Activated CD4-positive, alpha-beta T cell treated with anti-CD3 and anti-CD28 coated beads for 36 hours (primary cell): ENCODE measurements at places on chromosomes 6 and 20. TPM values are rescaled to one million over a fixed set of nuclear protein-coding genes. Genes with fewer than 3 reads are reported as not detected.

- no peak for DNase-seq
Observed at GRCh38 chr20:34663213-34663943, 13.5 kb downstream of the PIGU start.

GRCh38 chr20:34651200-34651599 is 25.7 kb downstream of the PIGU start:
- DNase-seq: no peak

DNA sequence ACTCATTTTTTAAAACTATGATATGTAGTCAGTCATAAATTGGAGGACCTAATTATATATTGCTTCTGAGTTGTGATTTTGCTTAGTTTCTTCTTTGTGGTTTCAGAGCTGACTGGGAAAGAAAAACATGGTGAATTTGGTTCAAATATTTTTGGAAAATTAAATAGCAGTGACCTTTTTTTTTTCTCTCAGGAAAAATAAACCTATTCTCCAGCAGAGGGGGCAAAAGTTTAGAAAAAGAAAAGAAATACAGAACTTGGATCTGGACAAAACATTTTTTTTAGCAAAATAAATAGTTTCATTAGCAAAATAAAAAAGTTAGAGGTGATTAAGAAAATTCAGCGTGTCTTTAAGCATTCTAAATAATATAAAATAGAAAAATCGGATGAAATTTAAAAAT is 10.2 kb downstream of the COL10A1 start:
- DNase-seq: no peak

The WFDC10B gene
- not detected for total RNA-seq

DNA sequence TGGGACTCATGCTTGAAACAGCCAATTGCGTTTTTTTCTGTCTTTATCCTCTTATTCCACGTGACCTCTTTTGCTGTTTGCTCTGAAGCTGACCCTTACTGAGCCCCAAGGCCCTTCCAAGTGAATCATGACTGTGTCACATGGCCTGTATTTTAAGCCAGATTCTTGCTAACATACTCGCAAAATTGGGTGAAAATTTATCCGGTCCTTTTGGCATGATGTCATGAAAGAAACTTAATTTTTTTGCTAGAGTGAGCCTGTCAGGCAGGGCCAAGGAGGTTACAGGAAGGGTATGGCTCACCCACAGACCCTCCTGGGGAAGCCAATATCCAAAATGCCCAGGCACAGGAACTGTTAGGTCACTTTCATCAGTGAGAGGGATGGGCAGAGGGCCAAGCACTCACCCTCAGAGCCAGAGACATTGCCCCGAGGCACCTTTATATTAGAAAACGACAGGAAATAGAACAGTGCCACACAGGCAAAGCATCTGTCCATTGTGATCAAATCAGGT is 296.7 kb downstream of the CDH26 start:
- DNase-seq: no peak

The ADGRG6 gene
- 0.26 TPM for total RNA-seq

DNA sequence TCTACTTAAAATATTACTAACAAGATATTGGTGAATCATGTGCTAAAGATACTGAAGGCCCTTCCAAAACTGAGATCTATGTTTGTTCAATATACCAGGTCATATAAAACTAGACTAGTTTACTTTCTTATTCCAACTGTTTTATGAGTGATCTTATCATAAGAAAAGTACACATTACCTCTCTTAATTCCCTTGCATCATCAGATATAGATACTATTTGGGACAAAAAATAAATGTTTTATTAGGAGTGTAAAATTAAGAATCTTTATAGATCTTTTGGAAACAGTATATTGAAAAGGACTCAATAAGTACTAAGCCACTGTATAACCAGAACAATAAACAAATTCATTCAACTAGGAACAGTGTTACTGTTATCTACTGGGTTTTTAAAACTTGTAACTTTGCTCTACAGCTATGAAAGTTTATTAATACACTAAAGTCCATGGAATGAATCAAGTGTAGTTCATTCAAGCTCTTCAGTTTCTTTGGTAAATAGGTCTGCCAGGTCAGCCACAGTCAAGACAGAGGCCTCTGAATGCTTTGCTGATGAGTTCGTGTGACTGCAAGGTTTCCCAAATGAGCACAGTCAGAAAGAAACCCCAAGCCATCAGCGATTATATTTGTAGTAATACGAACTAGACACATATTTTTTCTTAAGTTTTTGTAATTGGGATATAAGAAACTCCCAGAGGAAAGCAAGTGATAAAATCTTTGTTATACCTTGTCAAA is 71.8 kb upstream of the FBXO30 start:
- DNase-seq: no peak

GRCh38 chr6:170244721-170245474 is 46.0 kb downstream of the DLL1 start:
- no peak for DNase-seq

The GJA1 gene
- 0.14 TPM for total RNA-seq

DNA sequence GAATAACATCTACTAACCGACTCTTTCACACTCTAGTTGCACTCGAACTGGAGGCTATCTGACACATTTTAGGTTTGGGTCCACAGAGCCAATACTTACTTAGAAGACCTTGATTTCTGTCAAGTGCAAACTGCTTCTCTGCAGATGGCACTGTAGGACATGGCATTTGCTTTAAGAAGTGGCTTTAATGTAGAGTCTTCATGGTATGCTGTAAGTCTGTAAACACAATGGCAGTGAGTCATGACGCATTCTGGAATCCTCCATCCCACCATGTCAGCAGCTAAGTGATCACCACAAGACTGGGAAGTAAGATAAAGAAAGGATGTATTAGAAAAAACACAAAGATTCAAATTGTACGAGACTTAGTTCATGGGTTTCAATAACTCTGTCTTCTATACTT is 377.0 kb upstream of the NOX3 start:
- DNase-seq: no peak

DNA sequence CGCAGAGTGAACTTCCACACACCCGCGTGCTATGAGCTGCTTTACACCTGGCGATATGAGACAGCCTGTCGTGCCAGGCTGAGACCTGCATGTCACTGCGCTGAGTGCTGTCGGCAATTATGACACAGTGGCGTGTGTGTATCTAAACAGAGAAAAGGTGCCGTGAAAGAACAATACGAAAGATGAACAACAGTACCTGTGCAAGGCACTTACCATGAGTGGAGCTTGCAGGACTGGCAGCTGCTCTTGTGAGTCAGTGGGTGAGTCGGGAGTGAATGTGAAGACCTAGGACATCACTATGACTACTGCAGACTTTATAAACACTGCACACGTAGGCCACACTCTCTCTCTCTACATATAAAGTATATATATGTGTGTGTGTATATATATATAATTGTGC is 68.5 kb upstream of the DUSP22 start:
- peak; percentile 74 for DNase-seq

- no peak for DNase-seq
Observed at GRCh38 chr6:1227935-1228753, 83.8 kb upstream of the FOXQ1 start.

DNA sequence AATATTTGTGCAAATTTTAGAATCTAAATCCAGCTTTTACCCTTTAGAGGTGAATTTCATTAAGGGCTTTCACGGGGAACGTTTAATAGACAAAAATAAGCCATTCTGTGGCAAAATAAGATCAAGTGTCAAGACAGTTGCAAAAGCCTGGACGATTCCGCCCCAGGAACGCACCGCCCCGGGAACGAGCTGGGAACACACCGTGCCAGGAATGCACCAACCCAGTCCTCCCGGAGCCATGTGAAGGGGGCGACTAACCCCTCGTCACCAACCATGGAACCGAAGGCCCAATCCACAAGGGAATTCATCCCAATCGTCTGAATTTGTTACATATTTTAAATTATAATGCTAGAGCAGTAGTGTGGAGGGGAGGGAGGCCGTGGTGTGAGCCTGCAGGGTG is 20.8 kb upstream of the TCFL5 start:
- DNase-seq: no peak

- no peak for DNase-seq
Observed at GRCh38 chr6:71252960-71253359, 35.7 kb upstream of the OGFRL1 start.

DNA sequence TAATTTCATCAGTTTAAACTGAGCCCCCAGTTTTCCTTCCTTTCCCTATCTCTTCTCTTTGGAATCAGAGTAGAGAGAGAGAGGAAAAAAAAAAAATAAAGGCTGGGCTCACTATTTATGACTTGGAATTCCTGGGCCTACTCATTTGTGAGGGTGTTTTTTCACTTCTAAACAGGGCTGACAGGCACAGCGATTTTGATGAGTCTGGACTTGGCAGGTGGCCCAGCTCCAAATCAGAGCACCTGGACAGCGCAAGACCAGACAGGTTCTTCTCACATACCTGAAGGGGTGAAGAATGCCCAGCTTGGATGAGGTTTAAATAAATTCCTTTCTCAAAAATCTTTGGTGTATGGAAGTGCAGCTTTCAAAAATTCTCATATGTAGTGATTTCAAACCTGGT is 122.2 kb downstream of the KIF13A start:
- no peak for DNase-seq

DNA sequence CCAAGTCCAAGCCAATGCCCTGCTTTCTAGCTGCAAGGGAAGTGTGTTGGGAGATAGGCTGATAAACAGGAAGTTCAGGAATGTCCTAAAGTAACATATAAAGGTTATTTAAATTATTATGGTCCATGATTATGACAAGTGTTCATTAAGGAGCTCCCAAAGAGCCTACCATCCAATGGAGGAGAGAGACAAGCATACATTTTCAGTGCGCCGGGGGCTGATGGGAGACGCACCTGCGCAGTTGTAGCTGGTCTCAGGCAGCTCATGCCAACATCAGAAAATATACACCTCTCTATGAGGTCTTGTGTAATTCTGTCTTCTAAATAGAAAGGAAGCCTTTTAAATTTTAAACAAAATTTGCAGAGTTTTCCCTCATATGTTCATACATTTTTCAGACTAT is 12.6 kb upstream of the SFT2D1 start:
- DNase-seq: no peak

- no peak for DNase-seq
Observed at GRCh38 chr20:13243826-13244376, 22.8 kb downstream of the ISM1 start.

- DNase-seq: no peak
Observed at GRCh38 chr6:69105288-69105687, 470.2 kb downstream of the ADGRB3 start.

GRCh38 chr20:49043000-49043399 is 3.1 kb upstream of the CSE1L start:
- DNase-seq: no peak

GRCh38 chr20:54680439-54680838 is 205.0 kb downstream of the DOK5 start:
- DNase-seq: no peak

DNA sequence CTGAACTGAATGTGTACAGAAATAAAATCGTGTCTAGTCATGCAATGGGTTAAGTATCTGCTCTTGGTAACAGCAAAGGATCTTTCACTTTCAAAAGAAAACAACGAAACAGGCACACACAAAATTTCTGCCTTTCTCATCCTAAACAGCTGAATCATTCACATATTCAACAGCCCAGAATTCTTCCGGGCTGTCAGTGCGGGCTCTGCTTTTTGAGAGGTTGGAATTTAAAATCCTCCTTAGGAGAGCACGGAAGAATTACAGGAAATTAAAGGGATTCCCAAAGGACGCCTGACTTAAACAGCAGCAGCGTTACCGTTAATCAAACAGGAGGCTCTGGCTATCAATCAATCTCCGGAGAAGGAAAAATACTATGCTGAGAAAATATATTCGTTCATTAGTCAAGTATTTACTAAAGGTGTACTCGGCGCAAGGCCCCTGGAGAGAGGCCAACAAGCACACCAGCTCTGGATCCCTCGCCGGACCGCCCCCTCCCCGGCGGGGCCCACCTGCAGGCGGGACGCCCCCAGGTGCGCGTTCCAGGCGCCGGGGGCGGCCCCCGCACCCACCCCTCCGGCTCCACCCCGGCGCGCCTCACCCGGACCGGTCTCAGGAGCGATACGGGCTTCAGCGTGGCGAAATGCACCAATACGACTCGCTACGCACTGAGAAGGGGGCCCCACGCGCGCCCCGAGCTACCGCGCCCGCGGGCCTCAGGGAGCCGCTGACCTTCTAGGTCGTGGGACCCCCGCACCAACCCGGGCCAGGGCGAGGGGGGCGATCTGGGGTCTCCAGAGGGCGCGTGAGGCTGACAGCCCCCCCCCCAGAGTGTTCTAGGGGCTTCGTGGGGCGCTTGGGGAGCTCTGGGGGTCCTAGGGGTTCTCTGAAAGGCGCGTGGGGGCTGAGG is 1.0 kb downstream of the NAPB start:
- DNase-seq: peak; percentile 72

The FAM83C gene
- total RNA-seq: not detected

- no peak for DNase-seq
Observed at GRCh38 chr20:16064989-16065707, 508.1 kb downstream of the KIF16B start.

The CFAP206 gene
- total RNA-seq: not detected

DNA sequence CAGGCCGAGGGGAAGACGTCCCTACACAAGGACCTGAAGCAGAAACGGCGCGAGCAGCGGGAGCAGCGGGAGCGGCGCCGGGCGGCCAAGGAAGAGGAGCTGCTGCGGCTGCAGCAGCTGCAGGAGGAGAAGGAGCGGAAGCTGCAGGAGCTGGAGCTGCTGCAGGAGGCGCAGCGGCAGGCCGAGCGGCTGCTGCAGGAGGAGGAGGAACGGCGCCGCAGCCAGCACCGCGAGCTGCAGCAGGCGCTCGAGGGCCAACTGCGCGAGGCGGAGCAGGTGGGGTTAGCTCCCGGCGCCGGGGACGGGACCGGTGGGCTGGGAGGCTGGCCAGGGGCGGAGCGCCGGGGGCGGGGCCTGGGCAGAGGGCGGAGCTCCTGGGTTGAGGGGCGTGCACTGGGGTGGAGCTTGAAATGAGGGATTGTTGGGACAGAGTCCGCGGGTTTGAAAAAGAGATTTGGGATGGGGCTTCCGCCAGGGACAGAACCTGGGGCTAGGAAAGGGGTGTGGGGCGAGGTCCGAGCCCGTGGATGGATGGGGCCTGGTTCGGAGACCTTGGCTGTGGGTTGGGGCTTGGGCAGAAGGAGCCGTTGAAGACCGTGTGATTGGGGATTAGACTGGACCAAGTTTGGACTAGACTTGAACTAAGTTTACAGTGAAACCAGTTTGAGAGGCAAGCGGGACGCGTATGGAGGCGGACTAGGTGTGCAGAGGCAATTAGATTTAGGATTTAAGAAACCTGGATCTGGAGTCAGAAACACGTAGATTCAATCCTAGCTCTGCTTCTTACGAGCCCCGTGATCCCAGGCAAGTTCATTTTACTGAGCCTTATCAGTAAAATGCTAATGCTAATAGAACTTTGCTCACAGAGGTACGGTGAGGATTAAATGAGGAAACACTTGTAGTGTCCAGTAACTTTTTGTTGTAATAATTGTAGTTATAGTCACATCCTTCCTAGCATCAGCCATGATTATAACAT is 20.9 kb downstream of the DEF6 start:
- no peak for DNase-seq
